A549 treated with dexamethasone at 1 μM for 4 hours (cell line): ENCODE measurements at places on chromosomes 7 and 10. TPM values are rescaled to one million over a fixed set of nuclear protein-coding genes. Genes with fewer than 3 reads are reported as not detected.

The CFAP46 gene
- total RNA-seq, result 1.0 to 1.8 TPM (median 1.5 TPM) in 5 replicates

The ZNF727 gene
- total RNA-seq, result not detected in 5 replicates

The SPDYE1 gene
- not detected in 5 replicates for total RNA-seq

The NUDT13 gene
- total RNA-seq, result 2.4 to 3.7 TPM (median 2.7 TPM) in 5 replicates

The HTR5A gene
- total RNA-seq, result not detected in 5 replicates

The PPA1 gene
- total RNA-seq, result 236 to 298 TPM (median 245 TPM) in 5 replicates

The SPDYE18 gene
- 0.11 to 0.24 TPM (median 0.14 TPM) in 5 replicates for total RNA-seq

The RELN gene
- total RNA-seq, result 0.04 to 0.12 TPM (median 0.07 TPM) in 3 of 5 replicates, not detected in the others

The MGAM2 gene
- 0.01 to 0.02 TPM in 2 of 5 replicates, not detected in the others for total RNA-seq

The CTAGE15 gene
- total RNA-seq, result 0.04 TPM in 1 of 5 replicates, not detected in the others

The FAM25G gene
- 0.83 to 0.92 TPM in 2 of 5 replicates, not detected in the others for total RNA-seq

The SEMA4G gene
- total RNA-seq, result 7.3 to 9.2 TPM (median 7.6 TPM) in 5 replicates

The HTR7 gene
- total RNA-seq, result 0.14 to 0.39 TPM (median 0.18 TPM) in 5 replicates
